ENCODE measurements at places on chromosomes 7 and 10. TPM values are rescaled to one million over a fixed set of nuclear protein-coding genes. Genes with fewer than 3 reads are reported as not detected.

AASS gene
- not detected for total RNA-seq

CD36 gene
- 0.21 TPM for total RNA-seq

FRAT2 gene
- 8.2 TPM for total RNA-seq

HOXA11 gene
- total RNA-seq = 0.65 TPM

FAM237B gene
- not detected for total RNA-seq

All from A549 treated with DMSO at 1 μM for 4 hours (cell line).